ENCODE measurements at places on chromosomes 5 and 9.

DNA sequence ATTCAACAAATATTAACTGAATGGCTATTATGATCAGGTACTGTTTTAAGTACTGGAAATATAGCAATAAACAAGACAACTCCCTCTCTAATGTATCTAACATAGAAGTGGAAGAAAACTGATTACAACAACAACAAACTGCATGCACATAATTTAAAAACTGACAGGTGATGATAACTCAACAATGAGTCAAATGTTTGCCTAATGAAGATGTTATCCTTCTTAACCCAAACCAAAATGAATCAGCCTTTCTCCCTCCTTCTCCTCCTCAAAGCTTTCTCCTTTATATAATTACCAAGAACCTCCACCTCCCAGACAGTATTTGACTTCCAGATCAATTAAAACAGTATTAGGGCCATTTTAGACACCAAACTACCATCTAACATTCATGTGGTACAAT, 49.3 kb downstream of the RICTOR start:
- H3K27me3 ChIP-seq: no peaks in the 10 kb centered on the region
- DNase-seq: no peak
- H3K36me3 ChIP-seq: peaks cover 1% of the 10 kb centered on the region
- peaks cover 5% of the 10 kb centered on the region for H3K4me1 ChIP-seq
- H3K27ac ChIP-seq: no peak overlapping the region

DNA sequence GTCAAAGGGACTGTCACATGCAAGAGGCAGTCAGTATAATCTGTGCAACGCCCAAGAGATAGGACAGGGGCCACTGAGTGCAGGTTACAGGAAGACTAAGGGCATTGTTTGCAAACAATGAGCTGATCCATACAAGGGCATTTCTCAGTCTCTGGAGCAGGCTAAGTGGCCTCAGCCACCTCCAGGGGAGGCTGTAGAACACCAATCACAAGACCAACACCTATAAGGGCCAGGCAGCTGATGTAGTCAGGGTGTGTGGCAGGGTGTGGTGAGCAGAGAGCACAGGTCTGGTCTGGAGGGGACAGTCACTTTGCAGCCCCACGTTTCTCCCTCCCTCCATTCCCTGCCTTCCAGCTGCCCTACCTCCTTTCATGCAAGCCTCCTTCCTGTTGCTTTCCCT, 83.2 kb upstream of the ADRA1B start:
- H3K4me1 ChIP-seq: no peaks in the 10 kb centered on the region
- H3K36me3 ChIP-seq: no peaks in the 10 kb centered on the region
- H3K27ac ChIP-seq: no peak overlapping the region
- H3K27me3 ChIP-seq: no peaks in the 10 kb centered on the region
- DNase-seq: no peak
- H3K4me3 ChIP-seq: no peak overlapping the region

DNA sequence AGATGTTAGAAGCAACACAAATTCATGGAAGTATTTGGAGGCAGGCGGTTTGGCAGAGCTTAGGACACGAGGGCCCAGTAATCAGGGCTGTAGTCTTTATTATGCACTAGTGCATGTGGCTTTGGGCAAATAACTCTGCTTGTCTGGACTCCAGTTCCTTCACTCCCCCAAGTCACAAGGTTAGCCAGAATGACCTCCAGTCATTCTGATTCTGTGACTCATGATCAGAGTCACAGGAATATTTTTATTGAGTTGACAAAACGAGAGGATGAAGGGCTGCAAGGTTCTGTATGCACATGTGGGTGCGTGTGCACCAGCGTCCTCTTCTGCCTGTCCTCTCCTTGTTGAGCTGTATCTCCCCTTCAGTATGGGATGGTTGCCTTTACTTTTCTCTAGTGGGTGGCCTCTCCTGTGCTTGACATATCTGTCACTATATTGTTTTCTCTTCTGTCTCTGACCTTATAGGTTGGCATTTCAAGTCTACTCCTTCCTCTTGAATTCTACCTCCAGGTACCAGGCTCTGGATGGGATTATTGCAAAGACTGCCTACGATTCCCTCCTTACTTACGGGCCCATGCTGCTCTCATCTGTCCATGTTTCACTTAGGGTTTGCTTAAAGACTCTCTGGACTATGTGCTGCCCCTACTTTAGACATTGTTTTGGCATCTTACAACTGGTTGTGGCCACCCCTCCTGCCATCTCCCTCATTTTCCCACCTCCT, 94.6 kb downstream of the KDM4C start:
- H3K27ac ChIP-seq: no peak overlapping the region
- no peak overlapping the region for H3K4me3 ChIP-seq

DNA sequence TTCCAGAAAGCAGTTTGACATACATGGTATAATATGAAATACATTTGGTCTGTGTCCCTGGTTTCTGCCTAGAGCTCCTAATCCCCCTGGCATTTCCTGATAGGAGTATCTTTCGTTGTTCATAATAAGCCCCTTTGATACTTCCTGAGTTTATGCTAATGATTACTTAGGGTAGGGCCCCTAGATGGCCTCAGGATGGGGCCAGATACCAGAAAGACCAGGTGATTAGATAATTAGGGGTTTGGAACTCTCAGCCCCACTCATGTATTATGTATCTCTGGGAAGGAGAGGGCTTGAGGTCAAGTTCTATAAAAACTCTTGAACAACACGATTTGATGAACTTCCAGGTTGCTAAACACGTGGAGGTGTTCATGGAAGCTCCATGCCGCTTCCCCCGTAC, 163.3 kb upstream of the ZNF608 start:
- H3K27ac ChIP-seq: no peak overlapping the region
- DNase-seq: no peak
- no peaks in the 10 kb centered on the region for H3K27me3 ChIP-seq
- no peak overlapping the region for H3K4me3 ChIP-seq
- H3K36me3 ChIP-seq: no peaks in the 10 kb centered on the region
- peaks cover 5% of the 10 kb centered on the region for H3K4me1 ChIP-seq

DNA sequence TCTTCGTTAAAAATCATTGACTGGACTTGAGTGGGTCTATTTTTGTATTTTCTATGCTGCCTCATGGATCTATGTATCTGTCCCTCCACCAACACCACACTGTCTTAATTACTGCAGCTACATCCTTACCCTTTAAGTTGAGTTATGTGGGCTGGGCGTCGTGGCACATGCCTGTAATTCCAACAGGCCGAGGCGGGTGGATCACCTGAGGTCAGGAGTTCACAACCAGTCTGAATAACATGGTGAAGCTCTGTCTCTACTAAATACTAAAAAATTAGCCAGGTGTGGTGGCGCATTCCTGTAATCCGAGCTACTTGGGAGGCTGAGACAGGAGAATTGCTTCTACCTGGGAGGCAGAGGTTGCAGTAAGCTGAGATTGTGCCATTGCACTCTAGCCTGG, 48.2 kb downstream of the XRCC4 start:
- DNase-seq: no peak
- no peak overlapping the region for H3K27ac ChIP-seq
- no peaks in the 10 kb centered on the region for H3K4me1 ChIP-seq

DNA sequence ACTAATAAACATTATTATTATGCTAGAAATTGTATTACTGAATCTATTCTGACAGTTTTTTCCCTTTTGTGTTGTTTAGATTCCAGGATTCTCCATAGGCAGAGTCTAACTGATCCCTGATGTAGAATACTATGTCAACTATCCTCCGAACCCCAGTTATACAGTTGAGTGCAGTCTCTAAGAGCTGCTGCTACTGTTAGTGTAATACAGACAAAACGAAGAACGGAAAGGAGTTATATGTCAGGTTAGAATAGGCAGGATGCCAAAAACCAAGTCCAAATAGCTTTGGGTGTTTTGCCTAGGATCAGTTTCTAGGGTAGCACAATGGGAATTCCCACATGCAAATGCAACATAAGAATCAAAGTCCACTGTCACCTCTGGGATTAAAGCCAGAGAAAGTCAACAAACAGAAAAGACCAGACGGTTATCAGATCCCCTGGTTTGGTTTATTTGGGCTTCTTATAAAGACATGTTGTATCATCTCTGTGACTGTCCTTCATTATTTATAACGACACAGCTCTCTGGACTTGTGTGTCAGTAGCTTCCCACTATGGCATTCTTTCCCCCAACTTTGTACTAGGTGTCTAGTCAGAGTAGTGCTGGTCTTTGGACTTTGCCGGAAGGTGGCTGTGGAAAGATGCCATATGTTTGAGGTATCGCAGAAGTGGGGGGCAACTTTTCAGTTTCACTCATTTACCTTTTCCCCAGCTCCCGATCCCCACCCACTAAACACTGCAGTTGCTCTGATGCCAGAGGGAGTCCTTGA, 14.9 kb upstream of the TMEM38B start:
- no peaks in the 10 kb centered on the region for H3K4me1 ChIP-seq
- no peak overlapping the region for H3K27ac ChIP-seq
- no peak overlapping the region for H3K4me3 ChIP-seq

GRCh38 chr9:122226142-122226757, 2.5 kb downstream of the LHX6 start:
- no peak for DNase-seq
- peaks cover 3% of the 10 kb centered on the region for H3K4me1 ChIP-seq
- H3K36me3 ChIP-seq: no peaks in the 10 kb centered on the region
- no peak overlapping the region for H3K4me3 ChIP-seq
- no peak overlapping the region for H3K27ac ChIP-seq

GRCh38 chr9:117823576-117823975, 119.4 kb downstream of the TLR4 start:
- no peaks in the 10 kb centered on the region for H3K27me3 ChIP-seq
- no peaks in the 10 kb centered on the region for H3K36me3 ChIP-seq
- H3K4me3 ChIP-seq: no peak overlapping the region
- H3K27ac ChIP-seq: no peak overlapping the region

DNA sequence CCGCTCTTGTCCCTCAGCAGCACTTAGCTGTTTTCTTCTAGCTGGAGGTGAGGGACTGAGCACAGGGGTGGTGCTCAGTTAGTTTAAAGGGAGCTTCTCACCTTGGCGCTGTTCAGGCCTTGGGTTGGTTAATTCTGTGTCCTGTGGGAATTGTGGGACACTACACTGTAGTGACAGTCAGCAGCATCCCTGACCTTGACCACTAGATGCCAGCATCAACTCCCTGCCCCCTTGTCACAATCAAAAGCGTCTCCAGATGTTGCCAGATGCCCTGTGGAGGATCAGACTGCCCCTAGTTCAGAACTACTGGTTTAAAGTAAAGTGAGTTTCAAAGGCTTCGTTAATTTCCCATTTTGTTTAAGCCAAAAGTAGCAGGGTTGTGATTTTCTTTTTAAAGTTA, 65.5 kb upstream of the DMRT3 start:
- H3K27me3 ChIP-seq: no peaks in the 10 kb centered on the region
- no peaks in the 10 kb centered on the region for H3K4me1 ChIP-seq
- H3K27ac ChIP-seq: no peak overlapping the region
- no peak overlapping the region for H3K4me3 ChIP-seq
- no peaks in the 10 kb centered on the region for H3K36me3 ChIP-seq

- H3K27me3 ChIP-seq: no peaks in the 10 kb centered on the region
- no peak overlapping the region for H3K27ac ChIP-seq
- DNase-seq: no peak
- H3K4me1 ChIP-seq: no peaks in the 10 kb centered on the region
- H3K36me3 ChIP-seq: no peaks in the 10 kb centered on the region
- no peak overlapping the region for H3K4me3 ChIP-seq
Observed at GRCh38 chr5:181008136-181008535, 19.5 kb downstream of the BTNL3 start.

DNA sequence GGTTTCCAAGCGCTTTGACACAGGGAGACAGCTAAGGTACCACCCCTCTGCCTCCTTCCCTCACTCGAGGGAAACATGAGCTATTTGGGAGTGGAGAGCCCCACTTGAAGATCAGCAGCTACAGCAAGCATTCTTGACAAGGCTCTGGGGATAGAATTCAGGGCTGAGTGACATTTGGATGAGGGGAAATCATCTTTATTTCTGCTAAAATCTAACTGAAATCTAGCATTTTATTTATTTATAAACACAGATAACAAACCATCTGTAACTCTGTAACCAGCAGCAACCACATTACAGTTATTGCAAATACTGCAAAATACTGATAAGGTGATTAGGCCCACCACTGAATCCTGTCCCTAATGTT, 22.4 kb downstream of the RNF130 start:
- H3K4me3 ChIP-seq: no peak overlapping the region
- H3K27ac ChIP-seq: no peak overlapping the region
- DNase-seq: no peak
- H3K36me3 ChIP-seq: no peaks in the 10 kb centered on the region
- no peaks in the 10 kb centered on the region for H3K4me1 ChIP-seq
- no peaks in the 10 kb centered on the region for H3K27me3 ChIP-seq

DNA sequence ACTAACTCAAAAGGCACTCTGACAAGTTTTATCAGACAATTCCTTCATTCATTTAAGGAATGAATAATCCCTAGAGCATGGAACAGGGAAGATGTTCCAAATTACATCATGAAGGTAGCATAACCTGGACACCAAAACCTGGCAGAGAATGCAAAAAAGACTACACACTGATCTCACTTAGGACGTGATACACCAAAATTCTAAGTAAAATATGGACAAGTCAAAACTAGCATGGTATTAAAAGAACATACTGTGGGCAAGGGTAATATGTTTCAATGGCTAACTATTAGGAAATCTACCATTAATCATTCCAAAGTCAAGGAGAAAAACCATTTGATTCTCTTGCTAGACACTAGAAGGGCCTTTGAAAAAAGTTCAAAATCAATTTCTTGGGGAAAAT, 176.5 kb downstream of the HSPA4 start:
- H3K27me3 ChIP-seq: no peaks in the 10 kb centered on the region
- no peak overlapping the region for H3K4me3 ChIP-seq
- no peaks in the 10 kb centered on the region for H3K36me3 ChIP-seq
- DNase-seq: no peak
- peaks cover 2% of the 10 kb centered on the region for H3K4me1 ChIP-seq
